Heart left ventricle (tissue), 16 donors: ENCODE measurements at places on chromosomes 11 and 22. TPM values are rescaled to one million over a fixed set of nuclear protein-coding genes. Genes with fewer than 3 reads are reported as not detected.
A peak's percentile ranks its signal among the peaks of the same experiment; 100 is the strongest.

- DNase-seq = peak; percentile 22
- H3K36me3 ChIP-seq = peaks cover 3% of the 10 kb centered on the region
- H3K27me3 ChIP-seq = no peaks in the 10 kb centered on the region
- H3K4me3 ChIP-seq = no peak overlapping the region
Measured at GRCh38 chr22:19887256-19887985, 32.7 kb upstream of the GNB1L start.

DNA sequence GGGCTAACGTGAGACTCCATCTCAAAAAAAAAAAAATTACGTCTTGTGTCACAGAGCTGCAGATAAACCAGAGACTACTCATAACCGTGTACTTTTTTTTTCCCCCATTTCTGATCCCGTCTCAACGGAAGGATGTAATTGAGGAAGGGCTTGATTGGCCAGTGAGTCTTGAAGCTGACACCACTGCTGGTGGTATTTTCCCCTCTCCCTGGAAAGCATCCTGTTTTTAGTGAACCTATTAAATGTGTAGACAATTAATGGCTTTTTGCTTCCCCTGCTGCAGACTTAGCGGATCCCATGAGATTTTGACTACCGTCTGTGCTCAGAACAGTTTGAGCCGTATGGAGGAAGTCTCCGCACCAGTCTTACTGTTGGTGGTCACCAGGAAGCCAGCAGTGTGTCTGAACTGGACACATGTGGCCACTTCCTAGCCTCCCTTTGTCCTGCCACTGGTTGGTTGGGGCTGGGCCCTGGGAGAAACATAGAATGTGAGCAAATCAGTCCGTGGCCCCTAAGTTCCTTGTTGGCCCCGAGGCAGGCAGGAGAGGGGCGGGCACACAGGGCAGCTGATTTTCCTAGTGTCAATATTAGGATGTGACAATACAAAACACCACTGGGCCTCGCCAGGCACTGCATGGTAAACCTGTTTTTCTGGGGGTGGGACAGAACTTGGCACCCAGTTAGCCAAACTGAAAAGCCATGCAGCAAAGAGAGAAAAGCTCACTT lies 3.1 kb downstream of the BIK start:
- no peaks in the 10 kb centered on the region for H3K4me1 ChIP-seq
- no peak overlapping the region for H3K4me3 ChIP-seq
- peaks cover 14% of the 10 kb centered on the region for H3K27me3 ChIP-seq
- no peaks in the 10 kb centered on the region for H3K36me3 ChIP-seq

DNA sequence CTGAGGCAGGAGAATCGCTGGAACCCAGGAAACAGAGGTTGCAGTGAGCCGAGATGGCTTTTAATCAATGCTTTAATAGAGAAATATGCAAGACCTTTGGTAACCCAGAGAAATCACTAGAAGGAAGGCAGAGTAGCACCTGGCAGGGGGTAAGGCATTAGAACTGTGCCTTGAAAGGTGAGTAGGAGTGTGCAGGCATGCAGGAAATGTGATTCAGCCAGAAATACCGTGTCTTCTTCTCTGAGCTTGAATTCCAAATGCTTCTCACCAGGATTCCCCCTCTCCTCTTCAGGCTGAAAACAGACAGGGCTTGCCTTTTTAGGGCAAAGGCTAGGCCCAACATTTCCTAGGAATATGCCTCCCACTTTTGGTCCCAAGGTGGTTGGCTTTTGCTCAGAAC lies 51.0 kb downstream of the OR4D9 start:
- no peak for DNase-seq
- no peaks in the 10 kb centered on the region for H3K36me3 ChIP-seq
- H3K27me3 ChIP-seq = no peaks in the 10 kb centered on the region
- no peak overlapping the region for H3K27ac ChIP-seq

GRCh38 chr11:122265981-122266380 lies 150.0 kb upstream of the BLID start:
- H3K36me3 ChIP-seq = no peaks in the 10 kb centered on the region
- H3K4me1 ChIP-seq = no peaks in the 10 kb centered on the region
- H3K27me3 ChIP-seq = no peaks in the 10 kb centered on the region
- no peak overlapping the region for H3K4me3 ChIP-seq

GRCh38 chr11:87754685-87755084 lies 420.6 kb downstream of the RAB38 start:
- DNase-seq = no peak
- no peaks in the 10 kb centered on the region for H3K4me1 ChIP-seq
- H3K27ac ChIP-seq = no peak overlapping the region

DNA sequence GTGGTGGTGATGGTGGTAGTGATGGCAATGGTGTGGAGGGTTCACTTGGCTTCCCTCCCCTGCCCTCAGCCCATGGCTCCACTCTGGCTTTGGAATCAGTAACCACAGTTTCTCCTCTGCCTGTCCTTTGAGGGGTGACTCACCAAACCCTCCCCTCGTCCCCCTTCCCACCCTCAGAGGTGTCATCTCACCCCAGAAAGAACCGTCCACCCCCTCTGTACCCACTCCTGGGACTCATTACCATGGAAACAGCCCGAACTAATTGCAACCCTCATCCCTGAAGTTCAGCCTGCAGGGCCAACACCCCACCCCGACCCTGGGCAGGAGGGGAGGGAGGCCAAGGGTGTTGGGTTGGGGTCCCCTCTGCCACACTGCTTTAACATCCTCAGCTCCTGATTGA lies 26.6 kb downstream of the PHLDB1 start:
- H3K27me3 ChIP-seq = no peaks in the 10 kb centered on the region
- H3K4me3 ChIP-seq = no peak overlapping the region
- peaks cover 76% of the 10 kb centered on the region for H3K4me1 ChIP-seq
- H3K27ac ChIP-seq = peak overlapping the region; percentile 75
- DNase-seq = no peak
- H3K36me3 ChIP-seq = peaks cover 4% of the 10 kb centered on the region

The OSM gene
- total RNA-seq = 0.54 TPM

The SHANK2 gene
- 0.32 TPM for total RNA-seq

The SEPTIN3 gene
- 0.45 TPM for total RNA-seq
